ENCODE measurements at places on chromosomes 2 and 18.

- no peak for DNase-seq
These were observed 56.9 kb upstream of the TMEM178A start for GRCh38 chr2:39608686-39609441.

- DNase-seq = no peak
These were observed 369.7 kb downstream of the EPHA4 start for GRCh38 chr2:221202431-221202830.

- DNase-seq = peak; percentile 0
These were observed 258.0 kb downstream of the CNTNAP5 start for GRCh38 chr2:124283096-124283495.

GRCh38 chr18:57095884-57096283 is 51.0 kb upstream of the BOD1L2 start:
- DNase-seq = peak; percentile 2

DNA sequence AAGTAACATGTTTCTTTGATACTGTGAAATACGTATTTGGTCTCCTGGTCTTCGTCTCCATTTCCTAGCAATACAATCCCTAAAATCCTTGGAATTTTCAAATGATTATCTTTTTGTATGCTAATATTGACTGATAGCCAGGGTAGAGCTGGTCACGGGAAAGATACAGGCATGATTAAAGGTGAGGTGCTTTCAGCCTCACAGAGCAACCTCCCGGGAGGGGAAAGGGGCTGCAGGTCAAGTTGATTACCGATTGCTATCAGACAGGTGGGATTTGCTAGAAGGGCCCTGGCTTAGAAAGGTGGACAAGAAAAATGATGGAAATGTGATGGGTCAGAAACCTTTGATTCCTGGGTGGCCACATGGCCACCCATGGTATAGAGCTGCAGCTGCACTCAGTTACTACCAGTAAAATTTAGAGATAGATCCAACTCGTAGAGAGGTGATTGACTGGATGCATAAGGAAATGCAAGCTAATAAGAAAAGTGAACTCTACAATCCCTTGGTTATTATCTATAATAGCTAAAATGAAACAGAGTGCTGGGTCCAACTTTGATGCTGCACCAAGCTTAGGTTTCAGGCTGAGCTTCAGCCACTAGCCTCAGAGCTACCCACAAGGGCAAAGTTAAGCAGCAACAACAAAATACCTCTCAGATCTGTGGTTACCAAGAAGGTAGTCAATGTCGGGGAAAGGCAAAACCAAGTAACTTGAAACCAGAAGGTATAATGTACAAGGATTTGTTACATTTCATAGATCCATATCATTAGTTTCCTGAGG is 15.3 kb downstream of the YPEL5 start:
- DNase-seq = no peak

DNA sequence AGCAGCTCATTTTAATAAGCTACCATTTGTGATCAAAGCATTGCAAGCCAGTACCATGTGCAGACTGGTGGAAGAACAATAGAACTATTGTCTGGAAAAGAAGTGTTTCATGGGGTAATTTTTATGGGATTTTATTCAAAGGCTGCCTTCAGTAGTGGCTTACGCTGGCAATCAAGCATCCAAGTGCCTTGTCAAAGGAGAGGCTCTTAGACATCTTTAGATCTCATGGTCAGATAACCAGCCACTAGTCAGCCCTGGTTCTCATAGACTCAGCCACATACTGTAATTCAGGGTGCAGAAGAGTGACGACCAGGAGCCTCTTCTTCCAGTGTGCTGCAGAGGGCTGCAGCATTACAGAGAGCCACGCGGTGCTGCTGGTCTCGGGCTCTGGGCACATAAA is 98.5 kb upstream of the NOSTRIN start:
- DNase-seq = no peak

- no peak for DNase-seq
These were observed 3.8 kb downstream of the DLX2 start for GRCh38 chr2:172098650-172099471.

GRCh38 chr2:129178356-129178755 is 801.1 kb upstream of the RAB6C start:
- no peak for DNase-seq

DNA sequence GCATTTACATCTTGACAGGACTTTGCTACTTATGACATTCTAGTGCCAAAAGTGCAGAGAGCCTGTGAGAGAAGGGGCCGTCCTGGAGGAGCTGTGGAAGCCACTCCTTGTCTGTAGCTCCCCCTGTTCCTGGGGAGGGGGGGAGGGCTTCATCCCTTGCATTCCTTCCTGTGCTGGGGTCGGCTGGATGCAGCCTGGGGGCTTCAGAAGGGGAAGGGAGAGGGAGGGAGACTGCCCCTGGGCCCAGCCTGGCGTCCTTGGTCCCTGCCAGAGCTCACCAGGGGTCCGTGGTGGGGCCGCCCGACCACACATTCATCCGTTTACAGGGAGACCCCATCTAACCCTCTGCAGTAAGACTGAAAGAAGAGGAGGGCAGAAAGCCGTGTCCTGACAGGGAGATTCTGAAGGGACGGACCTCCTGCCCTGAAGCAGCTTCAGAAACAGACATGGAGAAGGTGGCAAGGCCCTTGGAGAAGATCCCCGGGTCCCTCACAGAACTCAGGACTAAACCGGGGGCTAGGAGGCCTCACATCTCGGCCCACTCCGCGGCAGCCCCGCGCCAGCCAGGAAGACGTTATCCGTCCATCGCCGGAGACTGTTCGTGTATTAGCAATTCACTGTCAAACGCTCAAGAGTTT is 258.3 kb upstream of the SALL3 start:
- DNase-seq = no peak

DNA sequence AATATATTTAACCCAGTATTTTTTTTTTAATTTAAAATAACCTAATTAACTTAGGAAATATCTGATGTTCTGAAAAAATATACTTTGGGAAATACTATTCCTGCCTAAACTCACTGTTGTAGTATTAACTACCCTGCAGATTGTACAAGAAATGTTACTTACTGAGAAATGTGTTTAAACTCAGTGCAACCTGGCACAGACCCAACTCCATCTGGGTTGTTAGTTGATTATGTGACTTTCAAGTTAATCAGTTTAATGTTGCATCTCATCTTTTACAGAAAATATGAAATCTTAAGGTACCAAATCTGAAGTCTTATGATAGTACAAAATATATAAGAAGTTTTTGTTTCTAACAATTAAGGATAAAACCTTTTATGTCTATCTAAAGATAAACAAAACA is 27.3 kb downstream of the VAPA start:
- DNase-seq = no peak

DNA sequence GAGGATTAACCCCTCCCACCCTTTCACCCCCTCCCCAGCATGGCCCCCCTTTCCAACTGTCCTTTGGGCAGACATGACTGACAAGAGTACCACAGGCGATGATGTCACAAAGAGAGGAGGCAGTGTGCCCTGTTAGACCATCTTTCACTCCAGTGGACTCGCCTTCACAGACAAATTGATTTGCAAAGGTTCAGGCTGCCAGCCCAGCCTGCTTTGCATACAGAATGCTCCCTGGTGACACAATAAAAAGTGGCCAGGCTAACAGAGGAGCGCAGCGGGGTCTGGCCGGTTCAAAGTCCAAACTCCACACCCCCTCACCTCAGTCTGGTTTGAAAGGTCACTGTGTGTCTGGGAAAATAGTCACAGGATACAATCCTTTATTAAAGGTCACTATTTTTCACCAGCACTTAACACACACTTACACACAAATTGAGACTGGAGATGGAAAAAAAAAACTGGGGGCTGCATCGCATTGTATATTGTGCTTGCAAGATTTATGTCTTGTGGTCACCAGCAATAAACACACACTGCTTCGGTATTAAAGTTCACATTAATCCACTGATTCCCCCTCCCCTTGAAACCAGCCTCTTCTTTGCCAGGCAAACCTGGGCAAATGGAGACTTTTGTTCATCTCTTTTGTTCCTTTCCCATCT is 236.9 kb downstream of the BCL11A start:
- DNase-seq = no peak

DNA sequence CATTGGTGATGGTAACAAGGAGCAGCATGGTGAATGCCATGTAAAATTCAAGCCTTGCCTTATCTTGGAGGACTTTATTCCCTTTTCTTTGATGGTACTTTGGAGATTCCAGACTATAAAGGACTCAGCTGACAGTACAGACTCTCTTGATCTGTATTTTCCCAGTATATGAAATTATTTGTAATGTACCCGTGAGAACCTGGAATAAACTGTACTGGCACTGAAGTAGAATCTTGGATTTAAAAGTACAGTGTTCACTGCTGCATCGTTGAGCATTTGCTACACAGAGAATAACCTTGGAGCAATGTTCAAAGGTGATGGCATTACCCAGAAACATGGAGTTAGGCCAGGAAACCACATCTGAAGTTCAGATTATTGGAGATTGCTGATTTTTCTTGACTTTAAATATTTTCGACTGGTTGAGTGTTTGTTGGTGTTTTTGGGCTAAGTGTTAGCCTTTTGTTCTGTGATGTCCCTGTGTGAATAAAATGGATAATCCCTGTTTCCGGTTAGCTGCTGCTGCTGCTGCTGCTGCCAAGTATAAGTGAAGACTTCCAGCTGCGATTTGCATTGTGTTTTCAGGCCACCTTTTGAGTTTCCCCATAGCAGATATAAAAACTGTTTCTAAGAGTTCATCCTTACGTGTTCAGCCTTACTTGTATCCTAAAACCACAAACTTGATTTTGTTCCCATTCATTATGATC is 122.0 kb downstream of the SPTBN1 start:
- no peak for DNase-seq

GRCh38 chr2:104332731-104333130 is 521.2 kb upstream of the POU3F3 start:
- DNase-seq = no peak

- DNase-seq = no peak
These were observed 89.1 kb downstream of the COL6A3 start for GRCh38 chr2:237324837-237325236.

DNA sequence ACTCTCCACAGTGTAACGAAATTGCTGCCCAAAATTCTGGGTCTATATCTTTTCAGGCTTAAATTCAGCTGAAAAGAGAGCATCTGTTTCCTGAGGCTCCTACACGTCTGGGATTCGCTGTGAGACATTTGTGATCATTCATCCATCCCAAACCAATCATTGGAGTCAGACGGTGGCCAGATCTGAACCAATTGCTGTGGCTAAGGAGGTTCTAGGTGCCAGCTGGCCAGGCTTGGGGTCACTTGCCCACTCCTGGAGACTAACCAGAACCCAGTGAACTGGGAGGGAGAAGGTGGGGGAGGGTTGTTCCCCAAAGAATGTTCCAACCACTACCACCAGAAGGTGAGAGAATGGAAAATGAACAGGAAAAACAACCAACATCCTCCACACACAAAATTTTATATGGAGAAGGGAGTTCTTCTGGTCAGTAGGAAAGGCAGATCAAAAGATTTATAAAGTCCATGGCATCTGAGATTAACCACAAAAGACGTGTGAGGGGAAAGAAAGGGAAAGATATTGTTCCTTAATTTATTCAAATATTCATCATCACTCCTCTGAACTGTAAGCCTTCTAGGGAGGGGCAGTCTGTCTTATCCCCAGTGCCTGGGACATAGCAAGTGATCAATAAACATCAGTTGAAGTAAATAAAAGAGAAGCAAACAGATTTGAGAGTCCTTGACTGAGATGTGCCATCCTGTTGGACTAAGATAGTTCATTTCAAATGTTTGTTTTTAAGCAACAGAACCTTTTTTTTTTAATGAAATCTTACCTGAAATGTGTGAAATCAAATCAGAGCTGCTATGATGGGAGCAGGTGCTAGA is 3.0 kb upstream of the RTKN start:
- DNase-seq = no peak

DNA sequence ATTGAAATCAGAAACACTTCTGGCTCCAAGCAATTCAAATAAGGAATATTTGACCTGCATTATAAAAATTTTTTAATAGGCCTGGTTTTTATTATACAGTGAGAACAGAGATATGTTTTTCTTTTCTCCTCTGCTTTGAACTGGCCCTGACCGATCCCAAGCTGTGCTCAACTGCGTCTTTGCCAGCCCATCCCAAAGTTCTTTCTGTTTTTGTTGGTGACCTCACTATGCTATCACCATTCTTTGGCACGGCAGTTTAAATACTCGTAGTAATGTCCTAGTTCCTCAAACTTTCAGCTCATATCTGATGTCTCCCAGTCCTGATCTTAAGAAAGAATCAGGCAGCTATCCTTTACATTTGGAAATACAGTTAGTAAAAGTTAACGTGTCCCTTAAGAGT is 42.3 kb upstream of the NETO1 start:
- DNase-seq = no peak

- DNase-seq = no peak
These were observed 15.5 kb downstream of the WDFY1 start for GRCh38 chr2:223929571-223930102.

DNA sequence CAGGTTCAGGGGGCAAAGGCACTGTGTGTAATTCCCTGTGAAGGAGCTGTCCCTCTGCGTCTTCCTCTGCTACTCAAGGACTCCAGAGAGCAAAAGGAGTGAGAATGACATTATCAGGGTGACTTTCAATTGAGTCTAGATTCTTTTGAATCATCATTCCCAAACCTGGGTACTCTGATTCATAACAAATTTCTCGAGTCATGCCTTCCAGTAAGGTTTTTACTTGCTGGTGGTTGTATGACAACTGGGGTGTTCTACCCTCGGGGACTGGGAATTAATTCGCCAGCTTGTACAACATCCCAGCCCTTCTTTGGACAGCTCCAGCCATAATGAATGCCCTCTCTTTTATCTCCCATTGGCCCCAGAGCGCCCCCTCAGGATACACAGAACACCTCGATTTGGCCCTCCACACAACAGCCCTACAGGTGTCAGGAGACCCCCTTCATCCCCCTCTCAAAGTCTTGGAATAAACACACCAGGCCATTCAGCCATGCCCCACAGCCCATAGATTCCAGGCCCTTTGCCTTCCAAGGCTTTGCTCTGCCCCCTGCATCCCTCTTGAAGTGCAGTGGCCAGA is 254.5 kb downstream of the KLHL29 start:
- DNase-seq = no peak

DNA sequence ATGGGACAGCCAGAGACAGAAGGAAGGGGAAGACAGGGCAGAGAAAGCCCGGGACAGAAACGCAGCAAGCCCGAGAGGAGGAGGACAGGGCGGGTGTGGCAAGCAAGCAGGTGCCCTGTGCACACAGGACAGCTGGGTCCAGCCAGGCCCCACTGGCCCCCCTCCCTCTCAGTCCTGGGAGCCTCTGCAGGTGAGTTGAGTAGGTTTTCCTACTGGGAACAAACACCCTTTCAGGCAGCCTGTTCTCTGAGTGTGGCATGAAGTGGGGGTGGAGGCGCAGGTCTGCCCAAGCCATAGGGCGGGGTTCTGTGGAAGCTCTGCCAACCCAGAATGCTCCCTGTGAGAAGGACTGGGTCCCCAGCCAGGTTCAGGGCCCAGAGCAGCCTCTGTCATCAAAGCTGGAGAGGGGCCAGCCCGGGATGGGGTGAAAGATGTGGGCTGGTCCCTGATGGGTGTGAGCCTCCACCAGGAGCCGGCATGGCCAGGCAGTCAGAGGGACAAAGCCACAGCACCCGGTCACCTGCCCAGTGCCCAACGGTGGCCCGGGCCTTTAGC is 129.4 kb downstream of the TFCP2L1 start:
- peak; percentile 33 for DNase-seq

DNA sequence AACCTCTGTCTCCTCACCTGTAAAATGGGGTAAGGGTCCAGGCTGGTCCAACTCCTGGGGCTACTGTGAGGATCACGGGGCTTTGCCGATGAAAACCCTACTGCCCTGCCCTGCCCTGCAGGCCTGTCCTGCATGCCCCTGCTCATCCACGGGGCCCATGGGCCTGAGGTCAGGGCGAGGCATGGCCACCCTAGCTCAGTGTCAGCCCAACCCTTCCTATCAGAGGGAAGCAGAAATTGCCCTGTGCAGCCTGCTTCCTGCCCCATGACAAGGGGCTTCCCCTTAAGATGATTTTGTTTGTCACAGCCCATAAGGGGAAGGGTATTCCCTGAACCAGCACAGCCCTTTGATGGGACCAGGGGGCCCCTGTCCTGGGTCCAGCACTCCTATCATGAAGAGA is 353.6 kb upstream of the ID2 start:
- no peak for DNase-seq

All from NCI-H187 treated with DMSO at 0.1 percent for 48 hours (cell line).